ENCODE measurements at places on chromosomes 13 and 19.

- DNase-seq, result no peak
These were observed 19.2 kb downstream of the ATCAY start for GRCh38 chr19:3899531-3900294.

DNA sequence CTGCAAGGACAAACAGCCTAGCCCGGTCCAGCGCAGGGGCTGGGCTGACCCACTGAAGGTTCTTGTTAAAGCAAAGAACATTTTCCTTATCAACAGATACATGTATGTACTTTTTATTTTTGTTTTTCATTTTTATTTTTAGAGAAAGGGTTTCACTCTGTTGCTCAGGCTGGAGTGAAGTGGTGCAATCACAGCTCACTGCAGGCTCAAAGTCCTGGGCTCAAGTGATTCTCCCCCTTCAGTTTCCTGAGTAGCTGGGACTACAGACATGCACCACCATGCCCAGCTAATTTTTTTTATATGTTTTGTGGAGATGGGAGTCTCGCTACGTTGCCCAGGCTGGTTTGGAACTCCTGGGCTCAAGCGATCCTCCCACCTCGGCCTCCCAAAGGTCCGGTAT is 47.9 kb downstream of the CEBPG start:
- no peak for DNase-seq

- DNase-seq, result no peak
These were observed 44.8 kb downstream of the ANKRD10 start for GRCh38 chr13:110869805-110870706.

DNA sequence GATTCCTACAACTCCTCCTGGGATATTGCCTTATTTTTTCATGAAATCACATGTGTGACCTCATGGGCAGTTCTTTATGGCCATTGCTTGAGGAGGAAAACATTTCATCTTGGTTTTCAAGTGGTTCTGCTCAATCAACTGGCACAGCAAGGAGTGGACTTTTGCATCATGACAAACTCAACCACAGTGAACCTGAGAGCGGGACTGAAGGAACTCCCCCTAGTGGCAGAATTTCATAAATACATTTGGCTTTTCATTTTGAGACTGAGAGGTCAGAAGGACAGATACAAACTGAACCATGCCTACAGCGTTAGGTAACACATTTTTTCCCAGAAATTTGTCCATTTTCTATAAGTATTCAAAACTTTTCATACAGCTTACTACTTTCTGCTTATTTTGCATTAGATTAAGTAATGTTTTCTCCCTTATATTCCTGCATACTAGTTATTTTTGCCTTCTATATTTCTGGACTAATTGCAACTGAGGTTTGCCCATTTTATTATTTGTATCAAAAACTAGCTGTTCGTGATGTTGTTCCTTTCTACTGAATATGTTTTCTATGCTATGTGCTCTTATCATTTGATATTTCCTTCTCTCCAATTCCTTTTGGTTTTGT is 13.4 kb upstream of the SIGLEC12 start:
- no peak for DNase-seq

DNA sequence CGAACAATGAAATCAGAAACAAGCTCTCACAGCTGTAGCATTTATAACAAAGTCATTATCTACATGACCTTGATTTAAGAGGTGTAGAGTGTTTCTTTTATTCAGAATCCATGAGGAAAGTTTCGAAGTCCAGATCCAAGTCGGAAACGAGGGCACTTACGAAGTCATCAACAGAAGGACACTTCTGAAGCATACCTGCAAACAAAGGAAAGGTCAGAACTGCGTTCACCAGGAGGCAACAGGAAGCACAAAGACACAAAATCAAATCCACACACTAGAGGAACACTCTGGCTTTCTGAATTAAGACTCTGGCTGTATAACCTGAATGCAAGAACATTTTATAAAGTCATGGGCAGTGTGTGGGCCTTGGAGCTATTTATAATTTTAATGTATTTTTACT is 158.9 kb downstream of the MIPEP start:
- no peak for DNase-seq

GRCh38 chr13:34701919-34702318 is 240.2 kb upstream of the NBEA start:
- no peak for DNase-seq

DNA sequence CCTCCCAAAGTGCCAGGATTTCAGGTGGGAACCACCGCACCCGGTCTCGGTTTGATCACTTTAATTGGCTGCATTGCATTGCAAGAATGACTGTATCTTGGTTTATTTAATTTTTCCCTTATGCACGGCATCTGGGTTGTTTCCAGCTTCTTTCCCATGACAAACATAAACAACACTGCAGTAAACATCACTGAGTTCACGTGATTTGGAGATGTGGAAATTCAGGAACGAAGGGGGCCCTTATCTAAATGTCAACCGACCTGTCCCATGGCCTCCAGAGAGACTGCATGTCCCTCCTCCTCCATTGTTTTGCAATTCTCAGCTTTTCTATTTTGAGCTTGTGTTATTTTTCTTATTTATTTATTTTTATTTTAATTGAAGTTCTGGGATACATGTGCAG is 14.4 kb upstream of the SULT2B1 start:
- DNase-seq, result no peak

GRCh38 chr13:76656500-76656899 is 229.7 kb downstream of the KCTD12 start:
- DNase-seq, result no peak

DNA sequence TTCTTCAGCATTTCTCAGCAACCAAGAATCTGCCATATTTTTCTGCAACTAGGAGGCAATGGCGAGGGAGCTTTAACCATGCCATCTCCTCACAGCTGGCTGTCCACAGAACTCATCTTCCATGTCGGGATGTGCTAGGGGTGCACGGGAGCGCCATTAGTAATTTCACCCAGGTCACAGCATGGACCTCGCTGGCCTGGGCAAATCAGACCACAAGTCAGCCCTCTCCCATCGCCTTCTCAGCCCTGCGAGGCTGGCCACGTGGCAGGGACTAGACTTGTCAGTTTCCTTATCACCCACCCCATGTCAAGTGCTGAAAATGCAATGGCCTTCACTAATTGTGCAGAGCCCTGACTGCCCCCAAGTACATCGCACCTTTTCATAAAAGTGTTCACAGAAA is 15.7 kb downstream of the COL4A1 start:
- no peak for DNase-seq

- DNase-seq, result no peak
These were observed 4.2 kb upstream of the ZNF486 start for GRCh38 chr19:20162821-20163220.

- DNase-seq, result no peak
These were observed 7.8 kb downstream of the NCLN start for GRCh38 chr19:3193256-3194105.

GRCh38 chr13:29457299-29457698 is 138.2 kb downstream of the SLC7A1 start:
- no peak for DNase-seq

DNA sequence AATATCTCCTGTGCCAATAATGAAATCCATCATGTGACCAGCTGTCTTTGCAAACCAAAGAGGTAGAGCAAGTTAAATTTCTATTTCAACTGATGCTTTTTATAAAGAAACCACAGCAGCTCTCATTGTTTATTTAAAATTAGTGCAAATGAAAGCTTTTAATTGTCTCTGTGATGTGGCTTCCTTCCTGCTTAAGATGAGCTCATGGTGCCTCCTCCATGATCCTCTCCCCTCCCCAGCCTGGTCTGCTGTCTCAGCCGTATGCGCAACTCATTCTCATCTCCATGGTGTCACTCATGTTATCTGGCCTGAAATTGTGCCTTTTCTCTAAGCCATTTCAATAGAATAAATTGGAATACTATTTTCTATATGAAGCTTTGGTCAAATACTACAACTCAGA is 270.6 kb downstream of the FGF14 start:
- no peak for DNase-seq

GRCh38 chr19:45911291-45911690 is 3.3 kb downstream of the NANOS2 start:
- DNase-seq, result no peak

DNA sequence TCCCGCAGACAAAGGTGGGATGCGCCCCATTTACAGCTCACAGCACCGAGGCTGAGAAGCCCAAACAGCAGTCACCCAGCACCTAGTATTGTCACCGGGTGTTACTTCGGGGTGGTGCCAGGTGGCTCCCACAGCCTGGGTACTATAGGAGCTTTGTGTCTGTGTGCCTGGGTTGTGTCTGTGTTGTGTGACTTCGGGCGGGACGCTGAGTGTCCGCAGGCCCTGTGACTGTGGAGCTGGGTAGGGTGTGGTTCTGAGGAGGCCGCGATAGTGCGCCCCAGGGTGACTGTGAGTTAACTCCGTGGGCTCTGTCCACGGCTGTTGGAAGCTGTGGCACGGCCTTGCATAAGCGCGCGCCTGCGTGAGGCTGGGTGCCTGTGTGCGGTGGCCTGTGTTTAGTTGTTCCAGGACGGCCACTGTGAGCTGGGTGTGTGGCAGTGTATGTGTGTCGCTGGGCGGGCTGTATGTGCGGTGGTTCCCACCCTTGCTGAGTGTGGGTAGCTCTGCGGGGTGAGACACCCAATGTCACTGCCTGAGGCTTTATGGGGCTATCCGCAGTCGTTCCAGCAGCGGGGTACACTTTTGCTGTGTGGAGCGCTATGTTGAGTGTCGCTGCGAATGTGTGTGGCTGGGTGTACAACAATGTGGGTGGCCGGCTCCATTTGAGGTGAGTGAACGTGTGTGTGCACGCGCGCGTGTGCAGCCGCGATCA is 559 bp upstream of the SSBP4 start:
- no peak for DNase-seq

DNA sequence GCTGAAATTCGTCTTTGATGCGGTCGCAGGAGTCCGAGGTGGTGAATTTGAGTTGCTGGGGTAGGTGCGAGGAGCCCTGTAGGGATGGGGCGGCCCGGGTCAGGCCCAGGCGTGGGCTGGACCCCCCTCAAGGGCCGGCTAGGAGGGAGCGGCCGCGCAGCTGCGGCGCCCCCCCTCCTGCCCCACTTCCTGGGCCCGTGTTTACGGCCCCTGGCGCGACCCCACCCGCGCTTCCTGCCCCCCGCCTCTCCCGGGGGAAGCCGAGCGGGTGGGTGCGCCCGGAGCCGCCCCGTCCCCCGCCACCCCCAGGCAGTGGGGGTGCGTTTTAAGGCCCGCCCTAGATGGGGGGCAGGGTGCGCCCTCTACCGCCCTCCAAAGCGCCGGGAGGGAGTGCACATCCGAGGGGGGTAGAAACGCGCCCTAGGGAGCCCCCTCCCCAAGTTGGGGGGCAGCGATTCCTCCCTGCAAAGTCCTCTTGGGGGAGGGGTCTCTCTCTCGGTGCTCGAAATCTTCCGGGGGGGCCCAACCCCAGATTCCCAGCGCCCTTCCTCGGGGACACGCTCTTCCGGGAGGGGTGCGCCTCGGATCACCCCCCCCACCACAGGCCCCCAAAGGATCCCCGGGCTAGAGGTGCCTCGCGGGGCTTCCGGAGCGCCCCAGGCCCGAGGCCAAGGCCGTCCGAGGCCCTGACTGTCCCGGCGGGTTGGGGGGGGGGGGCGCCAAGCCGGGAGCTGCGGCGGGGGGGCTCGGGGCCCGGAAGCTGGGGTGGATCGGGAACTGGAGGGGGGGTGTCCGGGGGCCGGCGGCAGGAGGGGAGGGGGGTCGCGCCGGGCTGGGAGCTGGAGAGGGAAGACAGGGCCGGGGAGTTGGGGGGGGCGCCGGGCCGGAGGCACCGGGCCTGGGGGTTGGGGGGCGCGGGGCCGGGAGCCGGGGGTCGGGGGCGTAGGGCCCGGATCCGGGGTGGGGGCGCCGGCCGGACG is 823 bp downstream of the TLE5 start:
- no peak for DNase-seq

- no peak for DNase-seq
These were observed 754 bp downstream of the DNAJB1 start for GRCh38 chr19:14517446-14517839.
